Chondrocyte (in vitro differentiated cells): ENCODE measurements at places on chromosomes 12 and 14.

DNA sequence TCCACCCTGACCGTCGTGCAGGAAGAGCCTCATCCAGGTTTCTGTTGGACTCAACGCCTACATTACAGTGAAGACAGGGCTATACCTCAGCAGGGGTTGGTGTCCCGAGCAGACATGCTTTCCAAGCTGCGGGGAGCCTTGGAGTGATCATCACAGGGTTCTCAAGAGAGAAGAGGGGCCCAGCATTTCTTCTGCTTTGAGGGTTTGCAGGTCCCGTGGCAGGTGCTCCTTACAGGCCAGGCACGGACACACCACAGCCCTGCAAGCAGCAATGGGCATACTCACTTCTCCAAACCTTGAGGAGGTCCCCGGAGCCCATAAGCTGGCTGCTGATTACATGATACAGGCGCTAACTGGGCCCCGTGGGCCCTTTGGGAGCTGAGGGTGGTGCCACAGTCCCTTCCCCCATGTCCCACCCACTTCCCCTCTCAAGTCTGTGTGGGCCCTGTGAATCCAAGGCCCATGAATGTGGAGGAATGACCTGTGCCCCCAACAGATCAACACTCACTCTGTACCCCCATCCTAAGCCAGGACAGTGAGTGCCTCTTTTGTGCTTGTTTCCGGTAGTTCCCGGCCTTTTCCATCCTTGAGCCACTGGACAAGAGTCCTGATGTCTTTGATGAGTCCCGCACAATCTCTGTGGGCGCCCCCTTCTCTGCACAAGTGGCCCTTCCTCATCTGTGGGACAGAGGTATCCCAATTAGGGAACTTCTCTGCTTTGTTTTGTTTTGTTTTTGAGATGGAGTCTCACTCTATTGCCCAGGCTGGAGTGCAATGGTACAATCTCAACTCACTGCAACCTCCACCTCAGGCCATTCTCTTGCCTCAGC lies 1.1 kb downstream of the AQP2 start:
- no peak for DNase-seq

GRCh38 chr12:99017971-99018370 lies 372.9 kb downstream of the APAF1 start:
- DNase-seq, result no peak

DNA sequence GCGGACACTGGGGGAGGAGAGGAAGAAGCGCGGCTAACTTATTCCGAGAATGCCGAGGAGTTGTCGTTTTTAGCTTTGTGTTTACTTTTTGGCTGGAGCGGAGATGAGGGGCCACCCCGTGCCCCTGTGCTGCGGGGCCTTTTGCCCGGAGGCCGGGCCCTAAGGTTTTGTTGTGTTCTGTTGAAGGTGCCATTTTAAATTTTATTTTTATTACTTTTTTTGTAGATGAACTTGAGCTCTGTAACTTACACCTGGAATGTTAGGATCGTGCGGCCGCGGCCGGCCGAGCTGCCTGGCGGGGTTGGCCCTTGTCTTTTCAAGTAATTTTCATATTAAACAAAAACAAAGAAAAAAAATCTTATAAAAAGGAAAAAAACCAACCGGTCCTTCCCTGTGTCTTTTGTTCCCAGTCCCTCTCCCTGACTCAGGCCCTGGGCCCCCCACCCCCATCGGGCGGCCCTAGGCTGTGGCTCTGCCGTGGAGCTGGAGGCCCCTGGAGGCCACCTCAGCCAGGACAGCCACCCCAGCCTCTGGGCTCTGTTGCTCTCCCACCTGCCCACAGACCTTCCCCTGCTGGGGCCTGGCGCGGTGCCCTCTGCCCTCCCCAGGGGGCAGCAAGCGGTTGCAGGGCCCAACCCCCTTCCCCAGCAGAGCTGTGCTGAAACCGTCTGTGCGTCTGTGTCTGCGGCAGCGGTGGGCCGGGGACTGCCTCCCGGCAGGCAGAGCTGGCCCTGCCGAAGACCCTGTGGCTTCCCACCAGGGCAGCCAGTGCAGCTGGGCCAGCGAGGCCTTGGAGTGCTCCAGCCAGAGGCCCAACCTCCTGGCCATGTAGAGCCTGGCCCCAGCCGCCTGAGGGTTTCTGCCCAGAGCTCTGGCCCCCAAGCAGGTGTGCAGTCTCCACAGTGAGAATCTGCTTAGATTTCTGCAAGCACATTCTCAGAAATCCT lies 4.0 kb upstream of the CRIP2 start:
- DNase-seq, result no peak

DNA sequence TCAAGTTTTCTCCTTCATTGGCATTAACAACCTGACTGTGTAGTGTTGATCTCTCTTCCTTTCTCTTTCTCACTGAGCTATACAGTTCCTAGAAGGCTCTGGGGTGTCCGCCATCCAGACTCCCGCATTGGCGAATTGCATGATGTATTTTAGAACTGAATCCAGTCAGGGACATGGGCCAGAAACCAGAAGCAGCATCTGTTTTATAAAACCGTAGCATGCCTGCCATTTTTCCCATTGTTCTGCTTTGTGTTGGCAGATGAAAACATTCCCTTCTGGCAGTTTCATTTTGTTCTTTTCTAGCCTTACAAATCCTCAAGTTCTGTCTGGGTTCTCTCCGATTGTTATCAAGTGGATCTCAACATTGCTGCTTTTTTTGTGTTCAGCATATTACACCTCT lies 268.3 kb upstream of the SEL1L start:
- no peak for DNase-seq

DNA sequence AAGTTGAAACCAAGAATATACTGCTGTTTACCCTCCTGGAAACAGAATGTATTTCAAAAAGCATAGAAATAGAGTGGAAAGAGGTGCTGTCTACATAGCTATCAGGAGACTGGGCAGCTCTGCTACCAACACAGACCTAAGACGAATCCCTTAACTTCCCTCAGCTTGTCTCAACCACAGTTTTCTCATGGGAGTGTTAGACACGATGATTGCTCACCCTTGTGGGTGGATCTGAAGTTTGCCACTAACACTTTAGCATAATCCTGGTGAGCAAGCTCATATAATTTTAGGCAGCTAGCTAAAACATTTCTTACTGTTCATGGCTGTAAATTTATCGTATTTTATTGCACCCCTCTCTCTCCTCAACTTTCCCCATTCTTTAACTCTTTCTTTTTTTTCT lies 38.5 kb downstream of the C12orf75 start:
- no peak for DNase-seq

GRCh38 chr14:65371784-65372183 lies 40.7 kb upstream of the FUT8 start:
- DNase-seq, result no peak

DNA sequence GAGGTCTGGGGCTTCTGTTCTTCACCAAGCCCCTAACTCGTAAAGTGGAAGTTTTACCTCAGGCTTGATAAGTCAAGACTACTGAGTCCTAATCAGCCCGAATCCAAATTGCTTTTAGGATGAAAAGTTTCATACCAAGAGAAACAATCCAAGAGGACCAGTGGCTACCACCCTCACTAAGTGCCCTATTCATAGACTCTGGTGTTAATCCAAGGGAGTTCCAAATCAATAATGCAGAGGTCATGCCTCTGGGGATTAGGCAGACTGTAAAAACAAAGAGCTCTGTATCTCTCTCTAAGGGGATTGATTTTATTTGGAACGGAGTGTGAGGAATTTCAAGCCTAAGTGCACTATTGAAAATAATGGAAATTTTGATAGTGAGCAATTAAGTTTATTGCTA lies 76.3 kb upstream of the LMNTD1 start:
- no peak for DNase-seq

GRCh38 chr12:96422192-96422591 lies 22.0 kb upstream of the CDK17 start:
- DNase-seq, result no peak

DNA sequence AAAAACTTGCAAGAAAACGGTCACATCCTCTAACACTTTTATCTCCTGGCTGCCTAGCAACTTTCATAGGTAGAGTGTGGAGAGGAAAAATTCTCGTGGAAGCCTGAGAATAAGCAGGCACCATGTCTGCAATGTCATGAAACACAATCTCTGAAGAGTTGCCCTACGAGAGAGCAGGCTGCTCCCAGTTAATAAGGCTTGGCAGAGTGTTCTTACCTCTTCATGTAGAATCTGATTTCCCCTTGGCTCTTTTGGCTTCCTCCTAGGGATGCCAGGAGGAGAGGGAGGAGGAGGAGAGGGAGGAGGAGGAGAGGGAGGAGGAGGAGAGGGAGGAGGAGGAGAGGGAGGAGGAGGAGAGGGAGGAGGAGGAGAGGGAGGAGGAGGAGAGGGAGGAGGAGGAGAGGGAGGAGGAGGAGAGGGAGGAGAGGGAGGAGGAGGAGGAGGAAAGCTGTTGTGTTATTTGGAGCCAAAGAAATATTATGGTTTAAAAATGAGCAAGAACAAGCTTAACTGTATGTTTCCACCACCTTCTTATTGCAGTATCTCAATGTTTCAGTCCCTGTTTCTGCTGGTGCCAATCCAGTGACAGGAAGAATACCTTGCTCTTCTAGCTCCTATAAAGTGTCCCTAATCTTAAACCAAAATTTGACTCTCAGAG lies 52.9 kb downstream of the EGLN3 start:
- no peak for DNase-seq

DNA sequence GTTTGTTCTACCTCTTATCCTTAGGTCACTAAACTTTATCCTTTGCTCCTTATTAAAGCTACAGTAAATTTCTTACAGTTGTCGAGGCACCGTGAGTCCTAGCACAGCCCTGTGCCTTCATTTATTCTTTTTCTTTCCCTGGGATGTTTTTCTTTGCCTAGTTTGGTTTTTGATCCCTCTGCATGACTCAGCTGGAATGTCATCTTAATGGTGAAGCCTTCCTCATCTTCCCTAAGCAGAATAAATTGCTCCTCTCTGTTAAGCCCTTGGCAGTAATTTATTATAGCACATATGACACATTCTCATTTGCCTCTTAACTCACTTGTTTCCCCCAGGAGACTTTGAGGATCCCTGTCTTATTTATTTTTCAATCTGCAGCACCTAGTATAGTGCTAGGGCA lies 16.6 kb downstream of the ACTR10 start:
- DNase-seq, result no peak

- no peak for DNase-seq
Measured at GRCh38 chr14:55781046-55781445, 201.0 kb downstream of the KTN1 start.

DNA sequence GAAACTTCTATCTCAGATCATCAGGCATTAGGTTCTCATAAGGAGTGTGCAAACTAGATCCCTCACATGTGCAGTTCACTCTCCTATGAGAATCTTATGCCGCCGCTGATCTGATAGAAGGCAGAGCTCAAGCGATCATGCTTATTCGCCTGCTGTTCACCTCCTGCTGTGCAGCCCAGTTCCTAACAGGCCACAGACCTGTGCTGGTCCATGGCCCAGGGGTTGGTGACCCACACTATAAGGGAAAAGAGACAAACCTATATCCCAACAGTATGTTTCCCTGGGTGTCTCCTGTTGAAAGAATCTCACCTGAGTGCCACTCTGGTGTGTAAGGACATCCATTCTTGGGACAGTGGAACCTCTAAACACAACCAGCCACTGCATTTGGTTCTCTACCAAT lies 186.3 kb downstream of the RIMBP2 start:
- no peak for DNase-seq

GRCh38 chr14:100703386-100704220 lies 23.1 kb upstream of the DLK1 start:
- no peak for DNase-seq

DNA sequence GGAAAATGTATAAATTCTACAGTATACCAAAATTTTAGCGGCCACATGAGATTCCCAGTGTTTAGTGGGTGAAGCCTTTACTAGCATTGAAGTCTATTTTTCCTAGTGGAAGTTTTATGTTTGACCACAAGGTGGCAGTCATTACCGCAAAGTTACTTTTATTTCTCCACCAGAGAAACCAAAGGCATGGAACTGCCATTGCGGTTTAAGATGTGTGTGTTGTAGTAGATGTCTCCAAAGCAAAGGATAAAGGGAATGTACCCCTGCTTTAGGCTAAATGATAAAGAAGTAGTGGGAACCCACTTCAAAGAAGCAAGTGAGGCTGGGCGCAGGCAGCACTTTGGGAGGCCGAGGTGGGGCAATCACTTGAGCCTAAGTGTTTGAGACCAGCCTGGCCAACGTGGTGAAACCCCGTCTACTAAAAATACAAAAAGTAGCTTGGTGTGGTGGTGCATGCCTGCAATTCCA lies 140.5 kb downstream of the PRKCH start:
- DNase-seq, result no peak
